ENCODE measurements at places on chromosomes 3 and 15.

DNA sequence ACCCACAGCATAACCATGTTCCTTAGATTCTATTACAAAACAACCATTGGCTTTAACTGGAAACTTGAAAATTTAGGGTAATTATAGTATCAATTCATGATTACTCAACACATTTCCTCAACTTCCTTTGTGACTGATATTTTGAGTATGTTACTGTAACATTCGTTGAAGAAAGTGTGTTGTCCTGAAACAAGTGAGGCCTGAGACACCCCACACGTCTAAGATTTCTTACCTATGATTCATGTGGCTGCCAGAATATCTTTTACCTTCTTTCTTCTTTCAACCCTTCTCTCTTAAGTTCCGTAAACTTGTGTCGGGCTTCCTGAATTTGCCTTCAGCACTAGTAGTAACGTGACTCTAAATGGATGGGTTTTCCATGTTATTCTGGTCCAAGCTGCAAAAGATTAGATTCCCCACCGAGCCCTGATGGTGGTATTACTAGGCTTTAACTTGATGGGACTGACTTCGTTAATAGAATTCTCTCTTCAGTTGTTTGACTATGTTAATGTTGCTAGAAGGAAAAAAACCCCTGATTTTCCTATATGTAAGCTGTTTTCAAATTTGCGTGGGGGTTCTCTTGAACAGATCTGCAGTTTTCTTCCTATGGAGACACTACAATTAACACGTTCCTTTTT lies 296.0 kb upstream of the ICE2 start:
- DNase-seq, result peak; percentile 44

DNA sequence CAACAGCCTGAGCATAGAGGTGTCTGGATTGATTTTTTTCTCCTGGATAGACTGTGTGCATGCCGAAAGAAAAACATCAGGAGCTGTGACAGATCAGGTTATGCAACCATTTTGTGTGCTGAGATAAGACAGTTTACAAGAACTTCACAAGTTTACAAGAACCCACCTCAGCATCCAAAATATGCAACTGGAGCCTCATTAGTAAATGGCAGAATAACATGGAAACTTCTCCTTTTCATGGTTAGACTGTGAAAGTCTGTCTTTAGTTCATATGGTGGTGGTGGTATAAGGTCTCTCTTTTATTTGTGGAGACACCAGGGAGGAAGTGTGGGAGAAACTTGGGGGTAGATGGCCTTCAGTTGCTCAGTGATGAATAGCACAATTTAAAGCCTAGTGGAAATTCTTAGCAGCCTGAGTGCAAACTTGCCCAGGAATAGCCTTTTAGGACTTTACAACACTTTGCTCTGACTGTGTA lies 3.7 kb upstream of the ZNF609 start:
- DNase-seq, result no peak

- DNase-seq, result no peak
Measured at GRCh38 chr3:143081844-143082778, 37.5 kb upstream of the CHST2 start.

- DNase-seq, result peak; percentile 90
Measured at GRCh38 chr15:100114100-100114499, 227.7 kb downstream of the ADAMTS17 start.

- no peak for DNase-seq
Measured at GRCh38 chr15:37219211-37219701, 118.9 kb upstream of the MEIS2 start.

GRCh38 chr15:38829086-38829485 lies 264.5 kb upstream of the RASGRP1 start:
- DNase-seq, result no peak

DNA sequence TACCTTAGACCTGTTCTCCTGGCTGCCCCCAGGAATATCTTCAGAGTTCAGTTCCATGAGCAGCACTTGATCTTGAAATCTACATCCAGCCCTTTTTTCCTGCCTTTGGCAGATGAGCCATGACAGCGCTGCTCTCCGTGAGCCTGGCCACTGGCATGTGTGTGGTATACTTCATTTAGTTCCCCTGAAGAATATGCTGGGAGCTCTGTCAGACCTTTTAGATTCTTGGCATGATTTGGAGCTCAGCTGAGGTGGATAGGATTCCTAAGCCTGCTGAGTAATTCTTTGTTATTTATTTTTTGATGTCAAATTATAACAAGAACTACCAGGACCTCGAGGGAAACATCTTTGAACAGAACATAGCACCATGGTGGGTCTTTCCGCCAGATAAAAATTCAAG lies 121.7 kb downstream of the EDEM1 start:
- peak; percentile 31 for DNase-seq
